ENCODE measurements at places on chromosomes 6 and 20.

DNA sequence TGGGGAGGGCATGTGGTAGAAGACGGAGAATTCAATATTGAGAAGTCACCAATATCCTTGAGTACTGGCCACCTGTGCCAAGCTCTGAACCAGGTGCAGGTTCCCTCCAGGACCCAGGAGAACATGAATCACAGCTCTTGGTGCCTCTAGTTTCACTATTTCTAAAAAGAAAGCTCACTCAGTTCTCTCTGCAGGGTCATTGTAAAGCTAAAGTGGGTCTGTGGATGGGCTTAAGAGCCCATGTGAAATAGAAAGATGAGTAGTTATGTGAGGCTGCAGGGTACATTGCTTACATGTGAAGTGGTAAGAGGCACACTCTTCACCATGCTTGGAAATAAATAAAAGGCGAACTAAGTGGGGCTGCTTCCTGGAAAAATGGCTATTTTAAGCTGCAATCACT, 43.6 kb downstream of the ZNF831 start:
- no peaks in the 10 kb centered on the region for H3K4me1 ChIP-seq
- H3K27ac ChIP-seq = no peak overlapping the region
- peaks cover 84% of the 10 kb centered on the region for H3K27me3 ChIP-seq
- H3K4me3 ChIP-seq = no peak overlapping the region
- no peaks in the 10 kb centered on the region for H3K36me3 ChIP-seq
- DNase-seq = no peak

DNA sequence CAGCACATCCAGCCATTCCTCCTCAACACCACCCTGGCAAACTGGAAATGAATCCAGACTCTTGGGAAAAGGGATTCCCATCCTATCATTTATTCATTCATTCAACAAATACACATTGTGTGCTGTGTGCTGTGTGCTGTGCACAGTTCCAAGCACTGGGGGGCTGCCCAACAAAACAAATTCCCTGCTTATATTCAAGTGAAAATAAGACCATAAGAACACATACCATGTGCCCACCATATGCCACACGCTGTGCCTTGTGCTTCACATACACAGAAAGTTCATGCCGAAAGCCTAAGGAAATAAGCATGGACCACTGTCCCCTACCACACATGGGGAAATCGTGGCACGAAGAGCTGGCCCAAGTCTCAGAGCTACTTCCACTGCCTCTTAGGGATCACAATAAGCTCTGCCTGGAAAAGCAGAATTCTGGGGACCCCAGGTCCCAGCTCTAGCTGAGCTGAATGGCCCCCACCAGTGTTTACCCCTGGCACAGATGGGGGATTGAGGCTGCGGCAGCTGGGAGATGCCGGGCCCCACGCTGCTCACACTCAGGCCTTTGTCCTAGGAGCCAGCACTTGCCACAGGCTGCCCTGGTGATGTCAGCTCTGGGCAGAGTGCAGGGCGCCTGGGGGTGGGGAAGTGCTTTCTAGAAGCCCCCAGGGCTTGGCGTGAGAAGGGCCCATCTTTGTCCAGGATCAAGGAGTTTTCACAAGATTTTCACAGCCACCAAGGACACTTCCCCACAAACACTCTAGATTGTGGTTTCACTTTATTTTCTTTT, 99.6 kb downstream of the PREX1 start:
- H3K27me3 ChIP-seq = no peaks in the 10 kb centered on the region
- H3K4me1 ChIP-seq = no peaks in the 10 kb centered on the region
- no peak overlapping the region for H3K4me3 ChIP-seq

DNA sequence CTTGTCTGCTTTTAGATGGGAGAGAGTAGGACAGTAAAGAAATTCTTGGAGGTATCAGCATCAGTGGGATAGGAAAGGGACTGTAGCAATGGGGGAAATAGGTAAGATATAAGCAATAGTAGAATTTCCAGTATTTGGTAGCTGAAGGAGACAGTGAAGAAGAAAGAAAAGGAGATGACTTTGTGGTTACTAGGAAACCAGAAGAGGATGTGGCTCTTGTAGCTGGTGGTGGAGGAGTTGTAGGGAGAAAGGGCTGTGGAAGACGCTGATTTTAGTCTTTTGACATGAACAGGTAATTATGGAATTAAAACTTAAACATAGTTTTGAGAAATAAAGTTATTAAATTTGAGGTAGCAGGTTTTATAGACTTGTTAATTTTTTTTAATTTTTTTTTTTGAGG, 26.1 kb downstream of the SH3BGRL2 start:
- H3K27ac ChIP-seq = no peak overlapping the region
- no peaks in the 10 kb centered on the region for H3K4me1 ChIP-seq
- no peaks in the 10 kb centered on the region for H3K36me3 ChIP-seq
- no peak for DNase-seq

- peaks cover 18% of the 10 kb centered on the region for H3K4me1 ChIP-seq
- H3K27me3 ChIP-seq = no peaks in the 10 kb centered on the region
- H3K36me3 ChIP-seq = 0 out of 2 replicates have a peak, but pooled peaks cover 3% of the 10 kb centered on the region
- DNase-seq = peak; percentile 55
- H3K4me3 ChIP-seq = peak overlapping the region; percentile 96
These were observed 857 bp downstream of the TAP2 start for GRCh38 chr6:32837651-32838113.

- no peaks in the 10 kb centered on the region for H3K36me3 ChIP-seq
- H3K27me3 ChIP-seq = peaks cover 3% of the 10 kb centered on the region
- DNase-seq = no peak
These were observed 28.9 kb downstream of the CLIC5 start for GRCh38 chr6:45986746-45987274.

DNA sequence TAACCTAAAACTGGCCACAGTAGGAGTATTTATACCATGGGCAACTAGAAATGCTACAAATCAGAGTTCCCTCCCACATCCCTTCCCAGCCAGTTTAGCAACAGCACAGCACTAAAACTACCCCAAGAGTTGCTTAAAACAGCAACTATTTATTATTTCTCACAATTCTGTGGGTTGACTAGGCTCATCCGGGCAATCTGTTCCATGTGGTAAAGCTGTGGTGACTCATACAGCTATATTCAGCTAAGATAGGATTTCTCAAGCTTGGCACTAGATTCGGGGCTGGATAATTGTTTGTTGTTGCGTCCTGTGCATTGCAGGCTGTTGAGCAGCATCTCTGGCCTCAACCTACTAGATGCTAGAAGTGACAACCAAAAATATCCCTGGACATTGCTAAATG, 8.6 kb upstream of the HECA start:
- DNase-seq = peak; percentile 23
- H3K4me1 ChIP-seq = peaks cover 15% of the 10 kb centered on the region
- no peaks in the 10 kb centered on the region for H3K27me3 ChIP-seq
- no peak overlapping the region for H3K4me3 ChIP-seq
- no peak overlapping the region for H3K27ac ChIP-seq

DNA sequence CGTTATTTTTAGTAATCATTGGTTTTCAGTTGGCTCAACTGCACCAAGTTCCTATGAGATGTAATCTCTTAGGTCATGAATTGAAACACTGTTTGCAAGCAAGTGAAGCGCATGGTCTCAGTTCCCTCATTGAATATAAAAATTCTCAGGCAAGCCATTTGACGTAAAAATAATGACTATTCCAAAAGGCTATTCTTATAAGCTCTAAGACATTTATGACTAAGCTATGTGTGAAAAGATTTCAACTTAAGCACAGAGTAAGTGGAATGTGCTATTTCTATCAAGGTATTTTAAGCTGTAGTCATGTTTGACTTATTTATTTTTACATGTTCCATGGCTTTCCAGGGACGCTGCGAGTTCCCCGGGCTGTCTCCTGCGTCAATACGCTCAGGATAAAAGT, 248.5 kb downstream of the THBS2 start:
- H3K27me3 ChIP-seq = no peaks in the 10 kb centered on the region
- DNase-seq = no peak
- H3K4me1 ChIP-seq = no peaks in the 10 kb centered on the region
- no peak overlapping the region for H3K27ac ChIP-seq
- no peak overlapping the region for H3K4me3 ChIP-seq

DNA sequence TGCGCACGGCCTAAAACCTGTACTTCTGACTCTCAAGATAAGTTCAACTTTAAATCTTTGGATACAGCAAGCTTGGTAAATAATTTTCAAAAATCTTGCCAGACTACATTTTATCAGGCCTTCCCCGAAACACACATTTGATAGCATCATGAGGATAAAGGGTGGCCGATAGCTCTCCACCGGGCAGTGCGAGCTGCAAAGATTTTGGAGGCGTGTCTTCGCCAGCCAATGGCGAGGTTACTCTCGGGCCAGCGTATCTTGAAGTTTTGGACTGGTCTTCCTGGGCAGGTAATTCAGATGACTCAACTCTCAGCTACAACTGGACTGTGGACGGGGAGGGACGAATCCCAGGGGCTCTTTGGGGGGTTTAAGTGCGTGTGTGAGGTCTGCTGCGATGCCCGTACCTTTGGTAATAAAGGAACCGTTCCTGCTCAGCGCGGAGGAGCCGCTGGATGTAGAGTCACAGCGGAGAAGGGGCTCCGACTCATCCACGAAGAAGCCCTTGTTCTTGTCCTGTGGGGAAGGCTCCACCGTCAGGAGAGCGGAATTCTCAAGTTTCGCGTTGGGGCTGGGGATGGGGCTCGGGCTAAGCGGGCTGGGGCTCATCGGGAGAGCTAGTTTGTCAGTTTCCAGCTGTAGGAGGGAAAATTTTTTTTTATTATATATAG, 75.3 kb downstream of the TNFRSF21 start:
- no peak overlapping the region for H3K4me3 ChIP-seq
- peaks cover 71% of the 10 kb centered on the region for H3K36me3 ChIP-seq
- H3K27ac ChIP-seq = no peak overlapping the region
- H3K4me1 ChIP-seq = peaks cover 11% of the 10 kb centered on the region

GRCh38 chr6:32198345-32198696, 5.9 kb upstream of the GPSM3 start:
- H3K27me3 ChIP-seq = no peaks in the 10 kb centered on the region
- H3K4me1 ChIP-seq = peaks cover 16% of the 10 kb centered on the region

- H3K27ac ChIP-seq = peak overlapping the region; percentile 88
- peak overlapping the region; percentile 1 for H3K4me3 ChIP-seq
- peak; percentile 99 for DNase-seq
- H3K4me1 ChIP-seq = peaks cover 17% of the 10 kb centered on the region
- H3K27me3 ChIP-seq = no peaks in the 10 kb centered on the region
These were observed 215.2 kb downstream of the NFATC2 start for GRCh38 chr20:51327251-51327841.

DNA sequence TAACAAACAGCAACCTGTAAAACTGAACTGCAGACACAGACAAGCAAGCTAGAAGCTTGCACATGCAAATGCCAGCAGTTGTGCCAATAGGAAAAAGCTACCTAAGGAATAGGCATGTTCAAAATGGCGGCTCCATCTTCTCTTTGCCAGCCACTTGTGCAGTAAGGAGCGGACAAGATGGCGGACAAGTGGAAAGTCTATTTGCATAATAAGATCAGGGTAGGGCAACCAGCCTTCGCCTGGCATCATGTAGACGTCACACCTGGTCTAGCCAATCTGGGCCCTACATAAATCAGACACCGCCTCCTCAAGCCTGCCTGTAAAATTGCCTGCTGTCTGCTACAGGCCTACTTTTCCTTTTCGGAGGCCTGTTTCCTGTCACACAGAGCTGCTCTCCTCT, 18.0 kb downstream of the C6orf52 start:
- H3K36me3 ChIP-seq = no peaks in the 10 kb centered on the region
- no peaks in the 10 kb centered on the region for H3K4me1 ChIP-seq
- no peak overlapping the region for H3K4me3 ChIP-seq
- H3K27ac ChIP-seq = no peak overlapping the region
- DNase-seq = no peak

DNA sequence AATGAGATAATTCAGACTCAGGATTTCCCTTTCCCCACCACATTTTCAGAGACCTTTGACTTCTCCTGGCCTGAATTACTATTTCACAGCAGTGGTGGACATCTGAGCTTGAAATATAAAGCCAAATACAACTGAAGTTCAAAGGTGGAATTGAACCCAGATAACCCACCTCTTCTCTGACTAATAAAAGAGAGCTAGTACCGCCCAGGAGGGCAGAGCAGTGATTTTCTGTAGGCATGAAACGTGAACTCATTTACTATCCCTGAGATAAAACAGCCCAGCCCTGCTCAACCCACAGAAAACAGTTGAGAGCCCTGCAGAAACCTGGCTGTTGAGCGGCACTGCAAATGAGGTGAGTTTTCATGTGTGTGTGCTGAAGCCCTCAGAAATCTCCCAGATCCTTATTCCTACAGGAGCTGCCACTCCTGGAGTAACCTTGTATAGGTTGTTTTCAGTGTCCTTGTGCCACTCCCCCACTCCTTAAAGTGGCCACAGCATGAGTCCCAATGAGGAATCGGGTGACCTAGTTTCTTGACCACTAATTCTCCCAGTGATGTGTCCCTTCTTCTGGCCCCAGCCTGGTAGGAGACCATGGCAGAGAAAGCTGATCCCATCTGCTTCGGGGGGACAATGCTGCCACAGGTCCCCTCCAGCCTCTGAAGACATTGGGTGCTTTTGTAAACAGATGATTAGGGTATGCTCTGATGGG, 99.2 kb downstream of the NOL4L start:
- peaks cover 11% of the 10 kb centered on the region for H3K4me1 ChIP-seq
- no peak for DNase-seq
- H3K27ac ChIP-seq = no peak overlapping the region
- no peak overlapping the region for H3K4me3 ChIP-seq
- H3K36me3 ChIP-seq = no peaks in the 10 kb centered on the region
- no peaks in the 10 kb centered on the region for H3K27me3 ChIP-seq

- peak overlapping the region; percentile 89 for H3K27ac ChIP-seq
- H3K4me1 ChIP-seq = peaks cover 47% of the 10 kb centered on the region
- H3K27me3 ChIP-seq = no peaks in the 10 kb centered on the region
- peak; percentile 94 for DNase-seq
- H3K4me3 ChIP-seq = peak overlapping the region; percentile 79
These were observed 527 bp downstream of the TOMM34 start for GRCh38 chr20:44959638-44960102.

DNA sequence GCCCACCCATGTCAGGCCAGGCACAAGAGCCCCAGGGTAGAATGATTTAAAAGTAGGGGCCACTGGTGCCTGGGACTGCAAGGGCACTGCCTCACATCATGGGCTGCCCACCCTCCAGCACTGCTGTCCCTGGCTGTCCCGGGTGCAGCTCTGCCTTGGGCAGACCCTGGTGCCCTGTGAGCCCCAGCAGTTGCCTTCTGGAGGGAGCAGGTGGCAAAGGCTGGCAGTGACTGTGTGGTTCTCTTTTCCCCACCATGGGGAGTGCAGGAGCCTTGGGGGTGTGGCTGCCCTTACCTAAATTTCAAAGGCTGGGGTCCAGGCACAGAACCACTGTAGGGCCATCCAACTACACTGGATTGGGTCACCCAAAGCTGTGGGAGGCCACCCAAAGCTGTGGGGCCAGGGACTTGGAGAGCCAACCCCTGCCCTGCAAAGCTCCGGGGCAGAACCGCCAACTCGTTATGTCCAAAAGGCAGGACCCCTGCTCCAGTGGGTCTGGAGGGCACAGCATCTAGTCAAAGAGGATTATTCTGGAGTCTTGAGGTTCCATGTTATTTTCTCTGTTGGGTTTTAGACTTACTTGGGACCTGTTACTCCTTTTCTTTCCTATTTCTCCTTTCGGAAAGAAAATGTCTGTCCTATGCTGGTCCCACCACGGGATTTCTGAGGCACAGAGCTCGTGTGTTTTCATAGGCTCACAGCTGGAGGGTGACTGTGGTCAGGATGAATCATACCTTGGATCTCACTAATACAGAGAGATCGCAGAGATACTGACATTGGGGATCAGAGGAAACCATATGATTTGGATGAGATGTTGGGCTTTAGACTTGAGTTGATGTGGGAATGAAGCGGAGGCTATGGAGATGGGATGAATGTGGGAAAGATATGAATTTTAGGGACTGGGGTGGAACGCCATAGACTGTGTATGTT, 65.3 kb downstream of the RAMACL start:
- no peak overlapping the region for H3K4me3 ChIP-seq
- no peaks in the 10 kb centered on the region for H3K36me3 ChIP-seq
- no peaks in the 10 kb centered on the region for H3K27me3 ChIP-seq
- H3K4me1 ChIP-seq = no peaks in the 10 kb centered on the region
- no peak for DNase-seq
- H3K27ac ChIP-seq = no peak overlapping the region

- no peak overlapping the region for H3K27ac ChIP-seq
- H3K36me3 ChIP-seq = no peaks in the 10 kb centered on the region
These were observed 18.5 kb upstream of the SERPINB9 start for GRCh38 chr6:2921520-2922115.
